H9 (cell line): ENCODE measurements at places on chromosomes 3 and 15.
A peak's percentile ranks its signal among the peaks of the same experiment; 100 is the strongest.

GRCh38 chr3:195084746-195085145, 186.2 kb downstream of the XXYLT1 start:
- no peak for DNase-seq

DNA sequence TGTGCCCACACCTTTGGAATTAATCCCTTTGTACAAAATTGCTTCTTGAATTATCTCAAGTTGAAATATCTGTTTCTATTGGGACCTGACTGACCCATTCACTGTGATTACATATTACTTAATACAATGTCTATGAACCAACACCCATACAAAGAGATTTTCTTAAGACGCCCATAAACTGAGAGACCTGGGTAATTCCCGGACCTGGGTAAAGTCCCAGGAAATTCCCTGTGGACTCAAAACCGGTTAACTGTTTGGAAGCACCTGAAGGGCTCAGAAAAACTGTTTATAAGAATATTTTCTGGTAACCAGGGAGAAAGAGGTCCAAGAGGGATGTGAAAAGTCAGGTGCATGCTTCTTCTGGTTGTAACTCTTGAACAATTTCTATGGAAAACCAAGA, 314.0 kb upstream of the WNT5A start:
- no peak for DNase-seq

GRCh38 chr15:80752204-80752603, 27.0 kb upstream of the CEMIP start:
- no peak for DNase-seq

- no peak for DNase-seq
Observed at GRCh38 chr3:143895805-143896204, 47.5 kb upstream of the SLC9A9 start.

GRCh38 chr15:93063262-93063671, 25.7 kb downstream of the RGMA start:
- peak; percentile 61 for DNase-seq

DNA sequence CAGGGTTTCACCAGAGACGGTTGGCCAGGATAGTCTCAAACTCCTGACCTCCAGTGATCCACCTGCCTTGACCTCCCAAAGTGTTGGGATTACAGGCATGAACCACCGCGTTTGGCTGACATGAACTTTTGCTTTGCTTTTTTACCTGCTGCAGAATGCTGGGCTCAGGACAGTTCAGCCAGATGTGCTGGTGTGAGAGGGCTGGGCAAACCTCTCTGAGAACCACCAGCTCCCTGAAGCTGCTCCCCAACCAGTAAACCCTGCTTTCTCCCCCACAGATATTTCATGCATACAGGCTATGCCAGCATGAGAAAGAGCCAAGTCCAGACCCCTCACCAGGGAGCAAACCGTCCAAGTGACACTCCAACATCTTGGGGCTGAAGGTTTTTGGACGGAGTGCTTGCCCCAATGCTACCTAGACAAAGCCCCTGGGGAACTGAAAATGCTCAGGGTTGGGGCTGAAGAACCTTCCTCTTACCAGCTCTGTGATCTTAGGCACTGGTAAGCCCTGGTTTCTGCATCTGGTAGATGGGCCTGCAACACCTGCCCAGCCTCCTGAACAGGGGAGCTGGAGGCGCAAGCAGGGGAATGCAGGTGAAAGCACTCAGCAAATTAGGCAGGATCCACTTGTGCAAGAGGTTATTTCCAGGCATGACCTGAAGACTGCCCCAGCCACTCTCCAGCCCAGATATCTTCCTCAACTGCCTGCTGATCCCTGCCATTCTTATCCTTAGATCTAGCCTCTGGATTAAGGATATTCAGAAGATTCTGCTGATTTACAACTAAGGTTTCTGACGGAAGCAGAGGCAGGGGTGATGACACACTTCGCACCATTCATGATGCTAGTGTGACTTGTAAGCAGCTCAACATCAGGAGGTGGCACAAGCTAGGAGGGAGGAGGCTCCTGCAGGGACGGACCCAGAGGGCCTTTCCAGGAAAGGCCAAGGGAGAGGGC, 78.8 kb downstream of the TLE3 start:
- DNase-seq = no peak

- no peak for DNase-seq
Observed at GRCh38 chr15:87736891-87737389, 519.6 kb downstream of the NTRK3 start.

GRCh38 chr3:64584179-64584578, 103.6 kb downstream of the ADAMTS9 start:
- no peak for DNase-seq

DNA sequence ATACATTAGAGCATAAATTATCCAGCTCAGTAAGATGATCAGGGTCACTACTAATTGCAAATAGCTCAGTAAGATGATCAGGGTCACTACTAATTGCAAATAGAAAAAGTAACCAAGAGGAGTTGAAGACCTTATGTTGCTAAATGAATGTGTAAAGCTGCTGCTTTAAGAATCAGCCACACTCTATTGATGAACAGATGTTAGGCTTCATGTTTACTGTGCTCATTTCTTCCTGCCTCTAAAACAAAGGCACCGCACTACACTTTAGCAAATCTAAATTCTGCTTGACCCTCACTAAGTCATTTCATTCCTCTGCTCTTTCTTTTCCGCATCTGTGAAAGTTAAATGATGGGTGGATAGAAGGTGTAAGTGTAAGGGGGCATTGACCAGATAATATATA, 92.6 kb upstream of the PLSCR4 start:
- DNase-seq = no peak

DNA sequence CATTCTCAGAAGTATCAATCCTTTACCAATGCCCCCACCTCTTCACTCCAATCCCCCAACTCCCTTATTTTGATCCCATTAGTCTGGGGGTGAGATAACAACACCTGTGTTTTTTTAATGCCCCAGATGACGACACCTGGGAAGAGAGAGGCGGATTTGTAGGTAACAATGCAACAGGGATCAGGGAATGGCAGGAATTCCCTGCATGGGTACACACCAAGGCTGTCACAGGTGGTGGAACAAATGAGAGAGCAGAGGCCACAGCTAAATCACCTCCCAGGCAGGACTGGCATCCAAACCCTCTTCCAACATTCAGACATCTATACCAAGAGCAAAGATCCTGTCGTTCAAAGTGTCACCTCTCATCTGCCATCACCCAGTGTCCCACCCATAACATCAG, 319.2 kb upstream of the TRIM42 start:
- no peak for DNase-seq

- DNase-seq = no peak
Observed at GRCh38 chr15:74339371-74339770, 28.1 kb downstream of the CYP11A1 start.

GRCh38 chr3:12969486-12969885, 103.7 kb downstream of the IQSEC1 start:
- no peak for DNase-seq

- DNase-seq = no peak
Observed at GRCh38 chr3:115217678-115218451, 70.8 kb upstream of the ZBTB20 start.

DNA sequence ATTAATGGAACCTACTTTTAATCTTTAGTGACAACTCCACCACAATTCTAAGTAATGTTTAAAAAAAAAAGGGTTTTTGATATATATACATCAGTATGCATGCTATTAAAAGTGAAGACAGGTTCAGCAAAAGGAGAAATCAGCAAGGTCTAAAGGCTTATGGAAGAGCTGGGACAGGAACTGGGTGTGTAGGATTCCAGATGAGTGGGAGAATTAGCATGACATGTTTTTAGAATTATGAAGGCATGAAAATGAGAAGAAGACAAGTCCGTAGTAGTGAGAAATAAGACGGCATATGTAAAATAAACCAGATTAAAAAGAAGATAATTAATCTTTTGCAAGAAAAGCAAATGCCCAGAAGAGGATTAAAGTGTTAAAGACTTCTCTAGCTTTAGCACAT, 52.0 kb downstream of the CBLB start:
- no peak for DNase-seq

DNA sequence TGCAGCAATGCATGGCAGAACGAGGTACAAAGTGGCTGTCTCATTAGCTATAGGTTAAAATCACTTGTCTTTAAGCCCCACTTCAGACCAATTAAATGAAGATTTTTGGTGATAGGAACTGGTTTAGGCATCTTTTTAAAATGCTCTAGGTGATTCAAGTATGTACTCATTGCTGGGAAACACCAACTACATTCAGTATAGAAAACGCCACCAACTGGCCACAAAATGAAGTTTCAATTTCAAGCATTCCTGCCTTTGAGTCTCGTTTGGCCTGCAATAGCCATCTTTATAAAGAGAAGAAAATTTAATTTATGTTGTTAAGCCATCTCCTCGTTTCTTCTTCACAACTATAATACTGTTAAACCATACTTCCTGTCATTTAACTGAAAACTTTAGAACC, 587.9 kb downstream of the GBE1 start:
- DNase-seq = peak; percentile 25

DNA sequence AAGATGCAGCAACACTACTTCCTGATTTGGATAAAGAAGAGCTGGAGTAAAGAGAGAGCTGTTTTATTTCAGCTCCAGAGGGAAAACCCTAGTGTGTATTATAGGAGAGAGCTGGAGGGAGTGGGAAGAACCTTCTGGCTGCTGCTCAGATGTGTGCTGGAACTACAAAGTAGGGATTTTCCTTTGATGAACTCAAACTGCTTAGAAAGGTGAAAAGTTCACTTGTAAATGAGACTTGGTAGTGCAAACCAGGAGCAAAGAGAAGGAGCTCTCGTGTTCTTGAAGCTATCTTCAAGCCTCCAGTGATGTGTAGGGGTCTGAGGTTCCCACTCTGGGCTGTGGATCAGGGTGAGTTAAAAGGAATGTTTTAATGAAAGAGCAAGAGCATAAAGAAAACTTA, 110.4 kb downstream of the EDEM1 start:
- no peak for DNase-seq

DNA sequence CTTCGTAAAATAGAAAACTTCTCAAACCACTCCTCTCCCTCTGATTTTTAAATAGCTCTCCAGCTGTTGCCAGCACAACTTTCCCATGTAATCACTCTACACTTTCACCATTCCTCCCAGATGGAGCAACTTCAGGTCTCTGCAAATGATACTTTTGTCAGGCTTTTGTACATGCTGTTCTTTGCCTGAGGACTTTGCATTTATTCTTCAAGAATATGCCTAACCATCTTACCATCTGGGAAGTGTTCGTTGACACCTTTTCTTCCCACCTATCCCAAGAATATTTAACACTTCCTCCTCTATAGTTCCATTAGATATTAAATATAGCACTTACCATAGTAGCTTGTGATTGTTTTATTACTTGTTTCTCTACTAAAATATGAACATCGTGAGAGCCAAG, 703.7 kb downstream of the CADM2 start:
- DNase-seq = no peak

DNA sequence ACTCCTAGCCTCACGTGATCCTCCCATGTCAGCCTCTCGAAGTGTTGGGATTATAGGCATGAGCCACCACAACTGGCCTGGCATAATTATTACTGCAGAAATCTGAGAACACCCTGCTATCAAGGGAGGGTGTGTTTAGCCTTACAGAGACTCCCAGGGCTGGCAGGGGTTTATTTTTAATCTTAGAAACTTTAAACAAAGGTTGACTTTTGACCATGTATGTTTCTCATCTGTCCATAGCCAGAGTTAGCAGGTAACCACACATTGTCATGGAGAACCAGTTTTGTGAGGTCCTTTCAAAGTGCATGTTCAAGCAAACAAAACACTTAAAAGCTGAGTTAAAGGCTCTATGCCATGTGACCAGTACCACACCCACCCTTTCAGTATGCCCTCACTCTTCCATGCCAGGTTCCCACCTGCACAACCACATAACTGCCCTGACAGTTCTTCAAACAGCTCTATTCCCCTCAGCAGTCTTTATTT, 11.1 kb downstream of the SIAH2 start:
- no peak for DNase-seq

DNA sequence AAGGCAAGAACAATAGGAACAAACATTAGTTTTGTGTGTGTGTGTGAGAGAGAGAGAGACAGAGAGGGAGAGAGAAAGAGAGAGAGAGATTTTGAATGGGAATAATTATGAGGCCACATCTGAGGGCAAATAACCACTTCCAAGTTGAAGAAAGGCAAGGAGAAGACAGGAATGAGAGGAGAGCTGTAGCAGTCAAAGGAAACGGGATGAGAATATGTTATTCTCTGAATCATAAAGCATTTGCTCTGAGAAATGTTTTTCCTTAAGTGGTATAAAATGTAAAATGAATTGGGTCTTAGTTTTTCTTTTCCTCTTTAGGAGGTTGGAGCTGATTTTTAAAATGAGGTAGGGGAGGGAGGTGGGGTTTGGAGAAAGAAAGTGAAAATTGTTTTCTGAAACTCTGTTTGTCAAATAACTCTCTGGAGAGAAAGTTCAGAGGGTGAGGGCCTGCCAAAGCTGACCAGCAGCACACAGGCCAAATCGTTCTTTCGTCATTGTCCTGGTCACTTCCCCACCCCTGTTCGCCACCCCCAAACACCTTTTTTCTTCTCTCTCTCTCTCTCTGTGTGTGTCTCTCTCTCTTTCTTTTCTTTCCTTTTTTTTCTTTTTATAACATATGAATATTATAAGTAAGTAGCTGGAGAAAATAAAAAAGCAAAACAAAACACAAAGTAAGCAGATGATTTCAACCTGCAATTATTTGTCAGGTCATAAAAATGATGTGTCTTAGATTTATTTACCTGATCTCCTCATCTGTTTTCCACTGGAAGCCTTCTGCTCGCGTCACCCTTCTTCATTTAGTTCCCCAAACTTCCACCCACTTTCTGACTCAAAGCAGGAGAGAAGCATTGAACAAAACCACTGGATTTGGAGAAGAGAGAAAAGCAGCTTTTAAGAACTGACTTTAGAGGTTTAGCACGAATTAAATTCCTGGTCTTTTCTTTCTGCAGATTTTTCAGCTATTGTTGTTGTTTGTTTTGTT, 110.6 kb downstream of the LPP start:
- no peak for DNase-seq

- peak; percentile 40 for DNase-seq
Observed at GRCh38 chr15:78565951-78566774, 843 bp downstream of the CHRNA5 start.

GRCh38 chr3:55556619-55557537, 69.8 kb upstream of the WNT5A start:
- no peak for DNase-seq

GRCh38 chr3:101154401-101154800, 161.2 kb upstream of the ABI3BP start:
- no peak for DNase-seq

GRCh38 chr3:64353226-64353625, 128.0 kb upstream of the PRICKLE2 start:
- DNase-seq = no peak

DNA sequence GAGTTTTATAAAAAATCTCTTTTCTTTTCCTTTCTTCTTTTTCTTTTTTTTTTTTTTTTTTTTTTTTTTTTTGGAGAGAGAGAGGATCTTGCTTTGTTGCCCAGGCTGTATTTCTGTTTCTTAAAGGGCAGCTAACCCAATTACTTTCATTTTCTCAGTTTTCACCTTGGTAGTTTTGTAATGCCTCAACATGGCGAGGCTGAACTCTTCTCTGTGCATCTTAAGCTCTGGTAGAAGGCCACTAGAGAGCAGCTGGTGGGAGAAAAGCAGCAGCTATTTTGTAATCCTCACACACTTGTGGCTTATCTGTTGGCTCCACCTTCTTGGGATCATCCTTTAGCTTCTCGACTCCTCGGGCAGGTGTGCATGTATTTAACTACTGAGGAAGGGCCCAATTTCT, 152.2 kb upstream of the MEIS2 start:
- no peak for DNase-seq
